ENCODE measurements at places on chromosomes 6 and 20. TPM values are rescaled to one million over a fixed set of nuclear protein-coding genes. Genes with fewer than 3 reads are reported as not detected.

GRCh38 chr6:44540881-44541280, 153.4 kb downstream of the CDC5L start:
- DNase-seq: no peak

DNA sequence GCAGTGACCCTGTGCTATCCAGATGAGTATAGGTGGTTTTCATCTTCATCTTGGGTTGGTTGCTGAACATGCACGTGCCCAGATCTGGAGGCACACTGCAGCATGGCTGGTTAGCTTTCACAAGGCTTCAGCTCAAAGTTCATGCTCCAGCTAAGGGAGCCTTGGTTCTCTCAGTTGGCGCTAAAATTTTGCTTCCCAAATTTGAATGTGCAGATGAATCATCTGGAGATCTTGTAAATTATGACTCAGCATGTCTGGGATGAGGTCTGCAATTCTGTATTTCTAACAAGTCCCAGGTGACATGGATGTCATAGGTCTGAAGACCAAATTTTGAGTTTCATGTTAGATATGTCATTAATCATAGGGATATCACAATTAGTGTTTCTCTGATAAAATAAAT, 230.8 kb downstream of the FOXA2 start:
- DNase-seq: no peak

GRCh38 chr6:28585335-28585734, 59.7 kb downstream of the GPX5 start:
- no peak for DNase-seq

DNA sequence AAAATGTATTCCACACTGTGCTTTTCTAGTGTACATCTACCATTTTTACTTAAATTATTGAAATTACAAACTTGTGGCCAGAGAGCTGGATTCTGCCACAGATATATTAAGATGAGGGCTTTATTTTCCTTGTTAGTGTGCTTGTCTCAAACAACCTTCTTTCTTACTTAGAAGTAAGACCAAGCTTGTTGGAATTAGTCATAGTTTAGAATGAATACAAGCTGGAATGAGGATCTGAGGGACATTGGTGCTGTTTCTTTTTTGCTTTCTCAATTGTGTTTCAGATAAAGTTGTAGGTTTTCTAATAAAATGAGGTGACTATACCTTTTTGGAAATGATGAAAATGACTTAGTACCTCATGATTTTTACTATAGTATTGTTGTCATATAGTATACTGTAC, 40.3 kb downstream of the UBR2 start:
- DNase-seq: no peak

GRCh38 chr6:21371676-21372171, 221.8 kb upstream of the SOX4 start:
- no peak for DNase-seq

GRCh38 chr6:134166511-134167261, 114.3 kb upstream of the SLC2A12 start:
- no peak for DNase-seq

LAMP5 gene
- 12.6 TPM for total RNA-seq

PNLDC1 gene
- total RNA-seq: not detected

SLC4A11 gene
- total RNA-seq: under 0.01 TPM

TINAG gene
- 0.41 TPM for total RNA-seq

RBM39 gene
- total RNA-seq: 450 TPM

GSTA2 gene
- total RNA-seq: not detected

COL20A1 gene
- 4.1 TPM for total RNA-seq
